ENCODE measurements at places on chromosomes 4 and X. TPM values are rescaled to one million over a fixed set of nuclear protein-coding genes. Genes with fewer than 3 reads are reported as not detected.
A peak's percentile ranks its signal among the peaks of the same experiment; 100 is the strongest.

- DNase-seq, result no peak
- H3K4me3 ChIP-seq, result no peak overlapping the region
- no peaks in the 10 kb centered on the region for H3K27me3 ChIP-seq
- peaks cover 1% of the 10 kb centered on the region for H3K36me3 ChIP-seq
- peak overlapping the region; percentile 88 for H3K27ac ChIP-seq
- peaks cover 60% of the 10 kb centered on the region for H3K4me1 ChIP-seq
These were observed 50.5 kb upstream of the FAM9C start for GRCh38 chrX:13094828-13095341.

- DNase-seq, result no peak
- H3K36me3 ChIP-seq, result no peaks in the 10 kb centered on the region
- no peak overlapping the region for H3K27ac ChIP-seq
- peaks cover 27% of the 10 kb centered on the region for H3K27me3 ChIP-seq
- H3K4me3 ChIP-seq, result no peak overlapping the region
These were observed 12.8 kb downstream of the HOPX start for GRCh38 chr4:56668267-56668666.

GRCh38 chr4:78885598-78885997 lies 53.6 kb downstream of the PAQR3 start:
- no peak overlapping the region for H3K4me3 ChIP-seq
- peaks cover 16% of the 10 kb centered on the region for H3K4me1 ChIP-seq
- H3K36me3 ChIP-seq, result peaks cover 6% of the 10 kb centered on the region
- DNase-seq, result no peak

DNA sequence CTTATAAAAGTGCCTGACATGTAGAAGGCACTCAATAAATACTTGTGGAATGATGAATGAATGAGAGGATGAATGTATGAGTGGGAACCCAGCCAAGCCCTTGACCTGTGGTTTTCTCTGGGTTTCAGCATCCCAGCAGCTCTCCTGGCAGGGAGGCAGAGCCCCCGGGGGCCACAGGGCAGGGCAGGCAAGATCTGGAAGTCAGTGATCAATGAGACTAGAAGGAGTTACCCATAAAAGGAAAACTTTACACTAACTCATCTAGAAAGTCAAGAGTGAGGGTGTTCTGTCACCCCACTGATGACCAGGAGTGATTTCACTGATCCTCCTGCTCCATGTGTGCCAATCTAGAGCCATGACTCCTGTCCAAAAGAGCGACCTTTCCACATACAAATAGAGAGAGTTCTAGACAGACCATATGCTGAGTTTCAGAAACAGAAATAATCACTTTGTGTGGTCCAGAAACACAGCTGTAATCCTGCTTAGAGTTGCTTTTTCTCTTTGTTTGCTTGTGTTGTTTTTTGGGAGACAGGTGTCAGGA lies 37.4 kb downstream of the MGARP start:
- peak overlapping the region; percentile 23 for H3K4me3 ChIP-seq
- no peaks in the 10 kb centered on the region for H3K27me3 ChIP-seq
- H3K4me1 ChIP-seq, result peaks cover 58% of the 10 kb centered on the region

Gene GPR34
- not detected for total RNA-seq
